ENCODE measurements at places on chromosomes 2 and 18. TPM values are rescaled to one million over a fixed set of nuclear protein-coding genes. Genes with fewer than 3 reads are reported as not detected.

Gene ANKRD30B
- 0.20 TPM for total RNA-seq

Gene DNPEP
- total RNA-seq, result 42.4 TPM

Gene CNOT9
- 32.5 TPM for total RNA-seq

Gene ZNF385B
- total RNA-seq, result 0.89 TPM

Gene ERFE
- 0.30 TPM for total RNA-seq

Gene NEUROD1
- total RNA-seq, result not detected

Gene MLPH
- 6.5 TPM for total RNA-seq

DNA sequence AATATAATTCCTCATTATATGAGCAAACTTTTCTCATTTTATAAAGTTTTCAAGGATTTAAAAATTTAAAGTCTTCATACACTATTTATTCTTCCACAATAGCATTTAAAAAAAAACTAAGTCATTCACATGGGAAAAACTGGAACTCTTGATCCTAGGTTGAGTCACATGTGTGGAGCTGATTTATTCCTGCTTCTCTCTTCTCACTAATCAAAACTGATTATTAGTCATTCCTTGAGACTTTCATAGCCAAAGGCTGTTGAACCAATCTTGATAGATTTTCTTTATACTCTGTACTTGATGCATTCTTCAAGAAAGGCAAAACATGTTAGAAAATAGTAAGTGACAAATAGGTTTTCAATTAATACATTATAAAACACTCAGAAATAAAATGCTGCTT lies 27.4 kb downstream of the NR4A2 start:
- no peak for DNase-seq

DNA sequence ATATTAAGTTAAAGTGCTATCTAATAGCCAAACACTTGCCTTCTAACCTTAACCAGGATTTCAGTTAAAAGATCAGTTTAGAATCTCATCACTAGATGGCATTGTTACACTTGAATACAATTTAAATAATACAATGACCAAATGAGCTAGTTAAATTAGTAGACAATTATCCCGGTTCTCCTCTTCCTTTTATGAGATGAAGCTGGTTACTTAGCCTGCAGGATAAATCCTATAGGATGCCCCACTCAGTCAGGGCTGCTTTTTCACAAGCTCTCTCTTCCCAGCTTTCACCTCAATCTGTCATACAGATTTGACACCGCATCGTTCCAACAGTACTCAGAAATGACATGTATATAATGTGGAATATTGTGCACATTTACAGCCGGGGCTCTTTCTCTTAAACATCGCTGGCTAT lies 678.8 kb downstream of the KCNJ3 start:
- no peak for DNase-seq

- no peak for DNase-seq
Measured at GRCh38 chr2:72778410-72778809, 47.4 kb downstream of the EXOC6B start.

DNA sequence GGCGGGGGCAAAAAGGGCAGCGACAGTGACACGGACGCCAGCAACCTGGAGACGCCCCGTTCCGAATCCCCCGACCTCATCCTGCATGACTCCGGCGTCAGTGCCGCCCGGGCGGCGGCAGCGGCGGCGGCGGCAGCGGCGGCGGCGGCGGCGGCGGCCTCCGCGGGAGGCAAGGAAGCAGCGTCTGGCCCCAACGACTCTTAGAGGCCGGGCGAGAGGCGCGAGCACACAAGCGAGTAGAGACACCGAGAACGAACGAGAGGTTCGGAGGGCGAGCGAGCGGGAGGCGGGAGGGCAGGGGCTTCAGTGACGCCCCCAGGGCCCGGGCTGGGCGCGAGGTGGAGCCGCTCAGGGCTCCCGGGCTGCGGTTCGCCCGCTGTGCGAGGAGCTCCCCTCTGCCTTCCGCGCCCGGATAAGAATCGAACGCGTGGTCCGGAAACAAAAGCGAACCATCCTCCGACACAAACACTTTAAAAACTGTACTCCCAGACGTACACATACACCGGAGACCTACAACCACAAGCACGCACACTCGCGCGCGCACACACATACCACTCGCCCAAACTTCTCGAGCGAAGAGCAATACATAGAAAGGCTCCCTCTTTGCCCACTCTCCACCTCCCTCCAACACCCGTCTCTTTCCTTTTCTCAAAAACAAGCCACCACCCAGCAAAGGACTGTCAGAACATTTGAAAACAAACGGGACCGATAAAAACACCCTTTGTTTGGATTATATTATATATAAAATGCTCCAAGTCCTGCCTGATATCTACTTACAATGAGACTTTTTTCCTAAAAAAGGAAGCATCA lies 2.8 kb downstream of the SP9 start:
- DNase-seq, result no peak

GRCh38 chr2:30371772-30372373 lies 75.2 kb upstream of the LCLAT1 start:
- no peak for DNase-seq

GRCh38 chr2:119734047-119734446 lies 25.7 kb upstream of the PTPN4 start:
- no peak for DNase-seq

DNA sequence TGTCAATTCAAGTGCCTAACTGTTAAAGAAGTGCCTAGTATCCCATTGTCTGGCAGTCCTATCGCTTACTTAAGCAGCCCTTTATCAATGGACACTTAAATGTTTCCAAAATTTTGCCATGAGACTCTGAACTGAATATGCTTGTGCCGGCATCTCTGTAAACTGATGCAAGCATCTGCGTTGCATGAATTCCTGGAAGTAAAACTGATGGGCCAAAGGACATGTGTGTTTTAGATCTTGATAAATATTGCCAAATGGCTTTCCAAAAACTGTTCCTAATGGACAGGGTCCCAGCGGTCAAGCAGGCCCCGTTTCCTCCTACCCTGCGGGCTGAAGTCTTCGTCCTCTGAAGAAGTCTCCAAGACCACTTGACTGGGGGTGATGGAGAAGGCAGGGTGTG lies 121.3 kb upstream of the ZNF516 start:
- no peak for DNase-seq

DNA sequence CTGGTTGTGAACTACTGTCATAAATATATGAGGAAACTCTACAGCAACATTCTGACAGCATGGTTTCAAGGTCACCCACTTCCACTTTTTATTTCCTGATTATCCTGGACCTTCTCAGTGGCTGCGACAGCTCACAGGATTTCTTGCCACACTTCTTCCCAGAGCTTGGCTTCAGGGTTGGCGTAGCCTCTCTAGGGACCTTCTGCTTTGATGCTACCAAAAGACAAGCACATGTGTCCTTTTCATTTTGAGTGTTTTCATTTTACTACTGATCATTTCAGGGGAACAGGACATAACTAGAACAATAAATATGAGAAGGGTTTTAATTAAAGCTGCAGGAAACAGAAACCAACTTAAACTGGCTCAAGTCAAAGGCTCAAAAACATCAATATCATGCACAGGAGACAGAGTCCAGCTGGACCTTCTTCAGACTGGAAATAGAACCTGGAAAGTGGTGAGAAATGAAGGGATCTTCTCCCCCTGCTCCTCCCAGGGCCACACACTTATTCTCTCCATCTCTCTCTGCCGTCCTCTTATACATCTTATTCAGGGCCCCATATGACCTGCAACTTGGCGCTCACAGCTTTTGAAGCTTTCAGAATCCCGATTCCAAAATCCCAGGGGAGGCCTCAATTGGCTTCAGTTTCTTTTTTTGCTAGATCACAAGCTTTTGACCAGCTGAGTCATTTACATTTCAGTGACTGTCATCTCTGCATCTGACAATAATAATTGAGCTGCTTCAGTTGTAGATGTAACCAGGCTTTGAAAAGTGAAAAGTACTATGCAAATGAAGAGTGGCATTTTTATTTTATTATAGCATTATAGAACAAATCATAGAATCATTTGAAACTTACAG lies 9.7 kb downstream of the VIT start:
- DNase-seq, result peak; percentile 53

DNA sequence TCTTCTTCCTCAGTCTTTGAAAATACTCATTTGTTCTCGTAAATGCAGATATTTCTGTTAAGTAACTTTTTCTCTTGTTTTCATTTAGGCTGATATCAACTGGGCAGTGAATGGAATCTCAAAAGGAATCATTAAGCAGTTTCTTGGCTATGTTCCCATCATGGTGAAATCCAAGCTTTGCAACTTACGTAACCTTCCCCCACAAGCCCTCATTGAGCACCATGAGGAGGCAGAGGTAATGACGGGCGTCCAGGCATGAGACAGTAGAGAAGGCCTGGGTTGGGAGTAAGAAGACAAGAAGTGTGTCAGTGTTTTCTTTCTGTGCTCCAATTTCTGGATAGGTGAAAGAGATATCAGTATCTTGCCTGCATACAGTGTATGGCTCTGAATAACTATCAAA lies 5.1 kb downstream of the POLR1B start:
- no peak for DNase-seq

DNA sequence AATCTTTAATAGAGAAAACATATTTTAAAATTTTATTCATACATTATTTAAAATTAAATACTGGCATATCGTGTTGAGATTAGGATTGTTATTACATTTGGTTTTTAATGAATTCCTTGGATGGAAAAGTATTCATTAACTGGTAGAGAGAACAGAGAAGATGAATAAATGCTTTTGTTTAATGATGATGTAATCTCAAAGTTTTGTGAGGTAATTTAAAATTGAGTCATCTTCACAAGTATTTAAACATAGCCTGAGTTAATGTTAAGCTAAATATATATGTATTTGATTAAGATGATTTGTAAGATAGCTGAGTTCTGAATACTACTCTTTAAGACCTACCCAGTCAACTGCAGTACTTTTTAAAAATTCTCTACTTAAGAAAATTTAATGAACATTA lies 713.4 kb upstream of the VRK2 start:
- no peak for DNase-seq

- no peak for DNase-seq
Measured at GRCh38 chr18:56738184-56738583, 87.0 kb downstream of the WDR7 start.

- no peak for DNase-seq
Measured at GRCh38 chr2:136281281-136282114, 163.5 kb upstream of the CXCR4 start.

DNA sequence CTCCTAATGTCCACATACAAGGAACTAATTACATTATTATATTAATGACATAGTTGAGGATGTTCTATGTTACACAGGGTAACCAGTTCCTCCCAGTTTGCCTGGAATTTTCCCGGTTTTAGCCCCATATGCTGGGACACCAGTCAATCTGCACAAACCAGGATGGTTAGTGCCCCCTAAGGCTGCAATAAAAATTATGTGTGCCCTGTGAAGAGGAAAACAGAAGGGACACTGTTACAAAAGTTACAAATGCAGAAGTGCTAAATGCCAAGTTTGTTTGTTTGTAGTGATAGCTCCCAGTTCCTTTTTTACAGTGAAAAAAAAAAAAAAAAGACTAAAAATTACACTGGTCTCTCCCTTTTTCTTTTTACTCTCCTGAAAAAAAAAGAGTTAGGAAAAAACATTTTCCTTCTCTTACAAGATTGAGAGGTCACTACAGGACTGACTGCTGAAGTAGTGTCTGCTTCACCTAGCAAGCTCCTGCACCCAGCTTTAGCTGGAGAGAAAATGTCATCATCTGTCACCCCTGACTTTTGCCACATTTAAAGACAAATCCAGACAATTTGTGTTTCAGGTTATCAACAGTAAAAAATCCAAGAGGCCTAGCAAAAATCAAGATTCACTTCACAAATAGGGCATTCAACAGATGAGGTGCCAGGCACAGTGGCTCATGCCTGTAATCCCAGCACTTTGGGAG lies 3.2 kb downstream of the ANKRD44 start:
- no peak for DNase-seq

DNA sequence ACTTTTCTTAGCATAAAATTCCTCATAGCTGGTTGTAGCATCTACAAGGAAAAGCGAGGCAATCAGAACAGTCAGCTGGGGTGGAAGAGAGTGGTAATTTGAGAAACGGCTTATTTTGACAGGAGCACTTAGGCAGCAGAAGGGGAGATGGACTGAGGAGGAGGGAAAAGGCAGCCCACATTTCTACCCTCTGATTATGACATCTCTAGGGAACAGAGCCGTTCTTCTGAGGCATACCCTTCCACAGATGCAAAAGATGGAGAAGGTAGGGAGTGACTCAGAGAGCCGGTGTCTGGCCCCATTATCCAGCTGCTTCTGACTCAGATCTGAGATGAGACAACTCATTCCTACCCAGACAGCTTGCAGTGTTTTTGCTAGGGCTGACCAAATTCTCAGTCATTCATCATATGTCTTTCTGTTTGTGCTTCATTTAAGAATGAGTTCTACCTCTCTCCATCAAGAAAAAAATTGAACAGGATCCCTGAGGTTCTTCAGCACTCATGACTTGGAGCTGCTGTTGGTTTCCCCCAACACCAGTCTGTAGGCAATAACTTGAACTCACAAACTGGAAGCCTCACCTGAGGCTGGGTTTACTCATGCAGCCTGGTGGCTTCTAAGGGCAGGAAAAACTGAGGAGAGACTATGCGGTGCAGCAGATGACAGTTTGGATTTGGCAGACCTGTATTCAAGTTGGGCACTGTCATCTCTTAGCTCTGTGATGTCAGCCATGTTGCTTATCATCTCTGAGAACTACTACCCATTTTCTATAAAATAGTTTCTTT lies 15.9 kb upstream of the SEC11C start:
- no peak for DNase-seq

DNA sequence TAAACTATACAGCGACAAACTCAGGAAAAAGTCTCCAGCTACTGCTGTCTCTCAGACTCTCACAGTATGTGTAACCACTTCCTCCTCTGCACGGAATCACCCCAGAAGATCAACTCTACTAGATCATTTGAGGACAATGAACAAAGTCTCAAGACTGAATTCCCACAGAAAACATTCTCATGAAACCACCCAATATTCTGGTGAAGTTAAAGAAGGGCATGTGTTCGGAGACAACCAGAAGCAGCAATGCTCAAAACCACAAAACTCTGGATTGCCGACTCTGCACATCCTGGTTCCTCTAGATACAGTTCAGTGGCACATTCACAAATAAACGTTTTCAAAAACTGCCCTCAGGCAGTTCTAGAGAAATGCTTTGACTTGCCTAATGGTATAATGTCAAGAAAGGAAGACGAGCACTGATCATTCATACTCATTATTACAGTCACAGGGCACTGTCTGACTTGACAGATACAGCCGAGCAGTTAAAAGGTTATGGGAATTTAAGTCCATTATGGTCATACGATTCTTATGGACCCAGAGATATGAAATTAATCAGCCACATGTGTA lies 91.9 kb upstream of the STK17B start:
- peak; percentile 26 for DNase-seq

DNA sequence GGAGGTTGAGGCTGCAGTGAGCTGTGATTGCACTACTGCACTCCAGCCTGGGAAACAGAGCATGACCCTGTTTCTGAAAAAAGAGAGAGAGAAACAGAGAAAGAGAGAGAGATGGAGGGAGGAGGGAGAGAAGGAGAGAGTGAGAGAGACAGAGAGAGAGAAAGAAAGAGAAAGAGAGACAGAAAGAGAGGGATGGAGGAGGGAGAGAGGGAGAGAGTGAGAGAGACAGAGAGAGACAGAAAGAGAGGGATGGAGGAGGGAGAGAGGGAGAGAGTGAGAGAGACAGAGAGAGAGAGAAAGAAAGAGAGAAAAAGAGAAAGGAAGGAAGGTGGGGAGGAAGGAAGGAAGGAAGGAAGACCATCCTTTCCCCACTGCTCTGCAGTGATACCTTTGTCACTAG lies 48.1 kb upstream of the ACKR3 start:
- no peak for DNase-seq

- no peak for DNase-seq
Measured at GRCh38 chr2:229133155-229133772, 137.8 kb downstream of the PID1 start.

GRCh38 chr2:158926478-158926948 lies 41.9 kb upstream of the TANC1 start:
- DNase-seq, result no peak

- no peak for DNase-seq
Measured at GRCh38 chr18:76741346-76741745, 81.0 kb upstream of the ZNF236 start.
